ENCODE measurements at places on chromosomes 6 and 20.

DNA sequence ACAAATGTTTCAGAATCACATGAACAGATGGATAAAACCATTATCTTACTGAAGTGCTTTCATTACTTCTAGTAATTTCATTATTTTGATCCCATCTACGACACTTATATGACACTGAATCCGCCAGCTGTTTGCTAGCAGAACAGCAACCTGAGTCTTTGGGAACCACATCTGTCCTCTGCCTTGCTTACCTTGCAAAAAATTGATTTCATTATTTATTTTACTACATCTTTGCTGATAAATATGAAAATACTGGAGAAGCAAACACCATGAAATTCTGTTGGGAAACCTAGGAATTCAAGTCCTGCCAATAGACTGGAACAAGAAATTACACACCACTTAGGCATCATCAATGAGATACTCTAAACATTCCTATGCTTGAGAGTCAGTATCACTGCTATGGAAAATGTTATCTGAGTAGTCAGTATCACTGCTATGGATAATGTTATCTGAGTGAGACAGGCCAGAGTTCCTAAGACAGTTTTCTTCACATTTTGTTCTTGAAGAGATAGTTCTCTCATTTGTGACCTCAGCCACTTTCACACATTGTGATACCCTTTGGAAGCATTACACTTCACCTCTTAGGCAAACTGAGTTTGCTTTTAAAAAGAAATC, 91.9 kb downstream of the PDE10A start:
- DNase-seq: no peak

DNA sequence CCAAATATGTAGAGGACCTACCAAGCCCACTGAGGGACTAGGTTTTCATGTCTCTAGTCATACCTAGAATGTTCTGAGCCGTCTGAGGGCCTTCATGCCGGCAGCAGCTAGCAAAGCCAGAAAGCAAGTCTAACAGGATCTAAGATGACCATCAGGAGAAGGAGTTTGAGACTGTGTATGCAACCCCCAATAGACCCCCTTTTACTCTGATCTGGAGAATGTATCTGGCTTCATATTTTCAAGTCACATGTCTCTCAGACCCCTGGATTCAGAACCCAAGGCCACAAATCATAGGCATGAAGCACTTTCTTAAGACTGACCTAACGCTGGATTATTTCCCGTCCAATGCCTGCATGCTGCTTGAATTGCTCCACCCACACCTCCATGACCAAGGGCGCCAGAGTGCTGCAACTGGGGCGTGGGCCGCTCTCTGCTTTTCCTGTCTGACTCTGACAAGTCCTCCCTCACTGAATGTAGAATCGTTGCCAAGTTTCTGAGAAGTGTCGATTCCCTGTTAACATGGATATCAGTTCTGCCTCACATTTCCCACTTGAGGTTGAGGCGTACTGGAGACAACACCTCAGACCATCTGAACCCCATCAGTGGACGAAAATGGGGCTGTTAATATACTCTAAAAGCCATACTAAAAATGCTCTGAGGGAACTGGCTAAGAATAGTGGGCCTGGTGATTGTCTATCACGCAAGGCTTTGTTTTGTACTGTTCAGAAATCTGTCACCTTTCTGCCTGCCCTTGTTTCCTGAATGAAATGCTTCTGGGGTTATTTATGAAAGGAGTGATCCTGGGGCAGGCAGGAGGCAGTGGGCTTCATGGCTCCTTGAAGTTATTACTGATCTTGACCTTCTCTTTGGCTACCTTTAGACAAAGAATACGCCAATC, 23.9 kb upstream of the ASXL1 start:
- DNase-seq: no peak

DNA sequence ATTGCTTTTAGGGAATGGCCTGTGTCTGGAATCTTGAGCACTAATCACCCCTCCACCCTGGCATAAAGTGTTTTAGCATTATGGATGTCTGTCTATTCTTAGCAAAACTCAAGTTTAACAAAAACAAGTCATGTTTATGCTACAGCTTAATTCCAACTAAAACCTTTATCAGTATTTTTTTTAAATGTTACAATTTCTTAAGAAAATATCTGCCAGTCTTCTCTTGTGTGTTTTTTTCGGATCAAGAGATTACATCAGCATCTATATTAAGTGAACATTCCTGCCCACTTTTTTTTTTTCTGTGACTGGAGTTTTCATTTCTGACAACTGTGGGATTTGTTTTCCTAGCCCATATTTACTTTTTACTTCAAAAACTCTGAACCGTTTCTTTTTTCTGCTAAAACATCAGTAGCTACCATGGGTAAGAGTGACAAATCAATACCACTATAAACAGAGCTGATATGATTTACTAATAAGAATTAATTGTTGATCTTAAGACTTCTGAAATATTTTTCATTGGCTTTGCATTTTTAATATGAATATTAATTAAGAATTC, 94.3 kb downstream of the EDN1 start:
- DNase-seq: no peak

- no peak for DNase-seq
These were observed 38.1 kb downstream of the TBPL1 start for GRCh38 chr6:133991096-133991593.

GRCh38 chr6:137967689-137968454, 100.8 kb downstream of the TNFAIP3 start:
- DNase-seq: no peak

GRCh38 chr20:57805747-57806146, 95.9 kb upstream of the PMEPA1 start:
- no peak for DNase-seq

- DNase-seq: no peak
These were observed 113.0 kb upstream of the IYD start for GRCh38 chr6:150255840-150256239.

- DNase-seq: no peak
These were observed 119.1 kb downstream of the TENT5A start for GRCh38 chr6:81633391-81633790.

DNA sequence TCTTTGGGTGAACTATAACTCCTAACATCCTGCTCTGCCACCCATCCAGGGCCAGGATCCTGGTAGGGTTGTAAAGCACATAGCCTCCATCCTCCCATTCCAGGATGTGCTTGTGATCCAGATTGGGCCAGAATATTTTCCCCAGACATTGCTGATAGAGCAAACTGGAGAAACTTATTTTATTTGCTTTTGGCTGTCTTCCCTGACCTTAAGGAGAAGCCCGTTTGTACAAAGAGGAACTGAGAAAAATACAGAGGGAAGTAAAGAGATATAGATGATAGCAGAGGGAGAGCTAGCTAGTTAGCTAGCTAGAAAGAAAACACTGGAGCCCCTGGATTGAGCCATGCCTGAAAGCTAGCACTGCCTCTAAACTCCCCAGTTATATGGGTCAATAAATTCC, 9.0 kb upstream of the HDAC2 start:
- DNase-seq: no peak

GRCh38 chr6:160331753-160332152, 16.4 kb upstream of the SLC22A3 start:
- no peak for DNase-seq

- no peak for DNase-seq
These were observed 93.1 kb upstream of the INSM1 start for GRCh38 chr20:20274821-20275220.

GRCh38 chr6:165774903-165775601, 112.0 kb upstream of the PDE10A start:
- DNase-seq: no peak

DNA sequence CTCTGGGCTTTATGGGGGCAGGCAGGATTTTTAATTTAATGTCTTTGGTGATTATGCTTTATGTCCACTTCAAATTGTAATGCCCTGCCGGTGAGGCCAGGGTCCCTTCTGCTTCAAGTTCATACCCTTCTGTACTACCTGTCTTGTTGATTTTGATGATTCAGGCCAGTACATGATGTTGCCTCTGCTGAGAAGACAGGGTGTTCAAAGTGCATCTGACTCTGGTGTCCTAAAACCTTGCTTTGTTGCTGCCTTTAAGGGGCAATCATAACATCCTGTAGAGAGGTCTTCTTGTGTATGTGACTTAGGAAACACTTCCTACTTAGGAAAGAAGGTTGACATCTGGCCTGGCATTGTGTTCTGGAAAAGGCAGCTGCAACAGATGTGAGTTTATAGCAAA, 113.2 kb downstream of the TMEM170B start:
- no peak for DNase-seq

DNA sequence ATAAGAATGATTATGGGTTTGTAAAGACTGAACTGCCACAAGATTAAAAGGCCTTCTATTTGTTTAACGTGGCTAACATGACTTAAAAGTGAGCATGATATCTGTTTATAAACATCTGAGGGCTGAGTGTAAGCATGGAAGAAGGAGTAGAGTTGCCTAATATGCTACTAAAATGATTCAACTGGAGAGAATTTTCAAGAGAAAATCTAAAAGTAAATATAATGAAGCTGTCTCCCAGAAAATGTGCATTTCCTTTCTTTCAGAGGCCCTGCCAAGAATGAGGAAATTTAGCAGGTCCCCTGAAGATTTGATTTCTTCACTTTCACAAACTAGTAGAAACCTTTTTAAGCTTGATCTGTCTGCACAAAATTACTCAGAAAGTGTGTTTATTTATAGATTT, 4.2 kb upstream of the EYA4 start:
- no peak for DNase-seq

GRCh38 chr20:35866418-35867202, 87.7 kb downstream of the SCAND1 start:
- DNase-seq: no peak

DNA sequence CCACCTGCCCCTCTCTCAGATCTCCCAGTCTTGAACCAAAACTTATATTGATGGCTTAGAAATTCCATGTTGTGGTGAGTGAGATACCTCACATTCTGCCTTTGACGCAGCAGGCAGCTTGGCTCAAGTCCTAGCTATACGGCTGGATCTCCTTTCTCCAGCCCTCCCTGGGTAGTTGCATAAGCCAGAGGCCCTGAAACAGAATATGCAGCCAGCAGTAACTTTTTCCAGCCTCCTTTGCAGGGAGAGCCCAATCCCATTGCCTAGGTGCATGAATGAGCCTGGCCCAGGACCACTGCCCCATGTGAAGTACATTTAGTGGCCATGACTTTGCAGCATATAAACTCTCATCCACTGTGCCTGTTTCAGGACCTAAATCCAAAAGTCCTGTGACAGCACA, 202.2 kb upstream of the CDYL start:
- DNase-seq: no peak

DNA sequence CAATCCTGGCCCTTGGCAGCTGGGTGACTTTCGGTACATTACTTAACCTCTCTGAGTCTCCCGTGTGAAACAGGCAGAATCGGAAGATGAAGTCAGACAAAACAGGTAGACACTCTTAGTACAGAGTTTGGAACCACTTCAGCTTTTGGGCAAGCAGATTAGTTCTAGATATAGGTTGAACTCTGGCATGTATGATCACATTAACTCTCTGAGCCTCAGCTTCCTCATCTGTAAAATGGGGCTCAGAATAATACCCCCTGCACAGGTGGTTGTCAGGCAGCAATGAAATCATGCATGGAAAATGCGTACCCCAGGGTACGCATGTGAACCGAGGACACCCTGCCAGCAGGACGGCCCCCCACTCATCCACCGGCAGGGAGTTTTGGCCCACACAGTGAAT, 87.7 kb downstream of the KCNB1 start:
- no peak for DNase-seq

- no peak for DNase-seq
These were observed 74.5 kb downstream of the LINC00237 start for GRCh38 chr20:21031666-21032065.

GRCh38 chr20:36836591-36837269, 39.2 kb upstream of the TLDC2 start:
- DNase-seq: no peak

DNA sequence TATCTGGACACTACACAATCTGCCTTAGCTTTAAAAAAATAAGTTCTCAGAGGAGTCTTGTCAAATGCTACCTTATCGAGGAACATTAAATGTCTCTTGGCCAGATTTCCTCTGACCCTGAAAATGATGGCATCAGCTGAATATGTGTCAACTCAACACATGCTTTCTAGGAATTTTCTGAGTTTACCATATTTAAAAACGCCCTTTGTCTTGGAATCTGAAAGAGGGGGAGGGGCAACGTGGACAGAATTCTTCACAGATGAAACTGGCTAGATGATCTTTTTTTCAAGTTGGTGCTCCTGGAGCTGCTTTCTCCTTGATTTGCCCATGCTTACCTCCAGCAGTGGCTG, 5.1 kb downstream of the SOX4 start:
- DNase-seq: no peak
